ENCODE measurements at places on chromosomes 4 and X.

GRCh38 chr4:105748222-105748621 is 39.6 kb downstream of the GSTCD start:
- no peak for DNase-seq

DNA sequence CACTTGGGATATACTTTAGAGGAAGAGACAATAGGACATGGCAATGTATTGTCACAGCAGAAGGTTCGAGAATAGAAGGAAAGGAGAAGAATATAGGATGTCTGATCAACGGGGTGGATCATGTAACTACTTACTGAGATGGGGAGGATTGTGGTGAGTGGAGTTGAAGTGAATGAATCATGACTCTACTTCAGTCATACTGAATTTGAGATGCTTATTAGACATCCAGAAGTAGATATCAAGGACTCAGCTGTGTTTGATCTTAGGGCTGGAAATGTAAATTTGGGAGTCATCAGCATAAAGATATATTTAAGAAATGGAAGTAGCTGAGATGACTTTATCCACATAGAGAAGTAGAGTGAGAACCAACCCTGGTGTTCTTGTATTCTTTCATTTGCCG is 29.1 kb upstream of the DHX15 start:
- DNase-seq, result no peak

DNA sequence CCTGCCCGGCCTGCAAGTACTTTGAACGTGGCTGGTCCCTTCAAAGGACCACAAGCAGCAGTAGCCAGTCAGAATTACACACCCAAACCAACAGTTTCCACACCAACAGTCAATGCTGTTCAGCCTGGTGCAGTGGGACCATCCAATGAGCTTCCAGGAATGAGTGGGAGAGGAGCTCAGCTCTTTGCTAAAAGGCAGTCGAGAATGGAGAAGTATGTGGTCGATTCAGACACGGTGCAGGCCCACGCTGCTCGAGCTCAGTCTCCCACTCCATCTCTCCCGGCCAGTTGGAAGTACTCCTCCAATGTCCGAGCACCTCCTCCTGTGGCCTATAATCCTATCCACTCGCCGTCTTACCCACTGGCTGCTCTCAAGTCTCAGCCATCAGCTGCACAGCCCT is 104.4 kb upstream of the MYOZ2 start:
- no peak for DNase-seq

- no peak for DNase-seq
Observed at GRCh38 chrX:24025741-24026403, 1.1 kb downstream of the KLHL15 start.

GRCh38 chrX:126339928-126340327 is 173.8 kb upstream of the DCAF12L2 start:
- no peak for DNase-seq

GRCh38 chr4:171308661-171309060 is 504.5 kb upstream of the GALNTL6 start:
- DNase-seq, result no peak

DNA sequence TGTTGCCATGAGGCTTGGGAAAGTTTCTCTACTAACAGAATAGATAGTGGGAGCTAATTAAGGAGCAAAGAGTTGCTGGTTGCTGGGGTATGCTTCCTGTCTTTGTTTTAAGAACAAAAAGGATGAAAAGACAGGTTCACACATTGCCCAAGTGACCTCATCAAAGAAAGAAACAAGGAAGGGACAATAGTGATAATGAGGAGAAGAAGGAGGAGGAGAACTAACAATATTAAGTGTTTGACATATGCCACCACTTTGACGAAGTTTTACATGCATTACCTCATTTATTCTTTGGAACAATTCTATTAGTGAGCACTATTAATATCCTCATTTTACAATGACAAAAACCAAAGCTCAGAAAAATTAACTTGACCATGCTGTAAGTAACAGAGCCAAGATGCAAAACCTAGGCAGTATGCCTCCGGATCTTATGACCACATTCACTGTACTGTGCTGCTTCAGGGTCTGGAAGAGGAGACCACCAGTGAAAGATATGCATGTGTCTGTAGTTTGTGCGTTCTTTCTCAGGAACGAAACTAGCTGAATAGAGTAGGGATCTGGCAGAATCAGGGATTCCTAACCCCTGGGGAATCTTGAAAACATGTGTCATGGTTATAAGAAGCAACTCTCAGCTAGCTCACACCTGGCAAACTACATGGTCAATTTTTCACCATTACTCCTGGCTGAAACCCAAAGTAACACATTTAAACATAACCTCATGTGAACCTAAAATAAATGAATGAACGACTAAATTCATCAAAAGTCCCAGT is 83.8 kb downstream of the MOSPD2 start:
- no peak for DNase-seq

GRCh38 chr4:35325908-35326453 is 918.3 kb downstream of the ARAP2 start:
- no peak for DNase-seq

GRCh38 chrX:110252711-110253110 is 65.2 kb downstream of the AMMECR1 start:
- no peak for DNase-seq

- DNase-seq, result no peak
Observed at GRCh38 chr4:3799496-3799895, 33.3 kb downstream of the ADRA2C start.

- no peak for DNase-seq
Observed at GRCh38 chrX:87901060-87901459, 383.5 kb downstream of the KLHL4 start.

DNA sequence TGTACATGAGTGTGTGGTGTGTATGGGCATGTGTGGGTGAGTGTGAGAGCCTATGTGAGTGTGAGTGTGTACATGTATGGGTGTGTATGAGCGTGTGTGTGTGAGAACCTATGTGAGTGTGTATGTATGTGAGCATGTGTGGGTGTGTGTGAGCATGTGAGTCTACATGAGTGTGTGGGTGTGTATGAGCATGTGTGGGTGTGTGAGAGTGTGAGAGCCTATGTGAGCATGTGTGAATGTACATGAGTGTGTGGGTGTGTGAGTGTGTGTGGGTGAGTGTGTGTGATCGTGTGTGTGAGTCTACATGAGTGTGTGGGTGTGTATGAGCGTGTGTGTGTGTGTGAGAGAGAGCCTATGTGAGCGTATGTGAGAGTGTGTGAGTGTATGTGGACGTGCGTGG is 205.4 kb upstream of the PSAPL1 start:
- no peak for DNase-seq

- DNase-seq, result no peak
Observed at GRCh38 chr4:93063325-93063724, 759.6 kb downstream of the GRID2 start.

- DNase-seq, result no peak
Observed at GRCh38 chr4:74628852-74629620, 165.3 kb downstream of the BTC start.

DNA sequence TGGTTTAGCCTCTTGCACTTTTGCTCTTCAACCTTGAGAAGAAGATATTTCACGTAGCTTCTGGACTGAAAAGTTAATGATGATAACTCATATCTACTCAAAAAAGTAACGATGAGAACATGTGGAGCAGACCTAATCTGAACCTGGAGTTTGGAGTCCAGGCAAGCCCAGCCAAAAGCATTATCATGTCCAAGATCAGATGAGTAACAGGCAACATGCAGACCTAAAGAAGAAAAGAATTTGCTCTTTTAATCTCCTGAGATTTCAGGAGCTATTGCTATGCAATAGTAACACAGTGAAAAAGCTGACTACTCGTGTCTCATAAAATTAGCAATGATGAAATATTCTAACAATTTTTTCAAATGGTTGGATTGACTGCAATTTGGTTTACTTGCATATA is 21.8 kb upstream of the PPA2 start:
- DNase-seq, result no peak

- DNase-seq, result no peak
Observed at GRCh38 chr4:184621518-184621917, 27.7 kb downstream of the CASP3 start.

DNA sequence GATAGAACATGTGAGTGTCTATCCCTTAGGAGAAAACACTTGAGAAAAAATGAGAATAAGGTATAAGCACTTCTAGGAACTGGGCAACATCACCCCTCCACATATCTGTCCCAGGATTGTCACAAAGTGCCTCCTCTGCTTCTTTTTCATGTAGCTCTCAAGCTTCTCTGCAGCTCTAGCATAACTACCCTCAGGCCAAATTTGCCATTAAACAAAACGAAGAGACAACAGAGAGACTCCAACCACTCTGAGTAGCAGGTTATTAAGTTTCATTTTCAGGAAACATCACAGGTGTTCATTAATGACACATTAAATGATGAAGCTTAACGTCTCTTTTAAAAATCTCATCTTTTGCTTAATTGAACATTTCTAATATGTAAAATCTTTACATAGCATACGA is 580.0 kb downstream of the GALNTL6 start:
- no peak for DNase-seq

- DNase-seq, result no peak
Observed at GRCh38 chrX:67720344-67720743, 176.5 kb downstream of the AR start.

DNA sequence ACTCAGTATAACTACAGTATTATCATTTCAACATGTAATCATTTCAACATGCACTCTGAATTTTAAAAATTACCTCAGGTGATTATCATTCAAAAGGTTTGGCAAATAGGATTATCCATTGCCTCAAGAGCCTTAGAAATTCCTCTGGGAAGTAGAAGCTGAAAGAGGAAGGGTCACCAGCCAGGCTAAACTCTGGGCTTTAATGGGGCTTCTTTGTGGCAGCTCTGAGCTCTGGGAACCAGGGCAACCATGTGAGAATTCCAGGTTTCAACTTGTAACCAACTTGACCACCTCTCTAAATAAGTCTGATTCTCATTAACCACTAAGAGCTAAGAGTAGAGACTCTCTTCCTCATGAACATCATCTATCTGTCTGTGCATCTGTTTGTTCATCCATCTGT is 117.2 kb upstream of the MED14 start:
- no peak for DNase-seq

DNA sequence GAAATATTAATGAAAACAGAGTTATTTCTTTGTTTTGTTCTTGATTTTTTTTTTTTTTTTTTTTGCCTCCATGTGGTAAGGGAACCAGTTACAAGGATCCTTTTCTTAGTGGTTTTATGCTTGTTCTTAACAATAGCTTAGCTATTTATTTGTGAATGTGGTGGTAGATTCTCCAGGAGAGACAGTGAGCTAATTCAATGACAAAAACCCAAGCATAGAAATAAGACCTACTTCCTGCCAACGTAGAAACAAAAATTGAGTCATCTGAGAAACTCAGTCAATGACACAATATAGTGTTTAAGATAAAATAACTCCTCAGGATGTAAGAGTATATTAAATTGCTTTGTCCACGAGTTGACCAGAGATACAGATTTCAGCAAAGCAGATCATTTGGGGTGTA is 863.8 kb upstream of the PABPC4L start:
- DNase-seq, result no peak

DNA sequence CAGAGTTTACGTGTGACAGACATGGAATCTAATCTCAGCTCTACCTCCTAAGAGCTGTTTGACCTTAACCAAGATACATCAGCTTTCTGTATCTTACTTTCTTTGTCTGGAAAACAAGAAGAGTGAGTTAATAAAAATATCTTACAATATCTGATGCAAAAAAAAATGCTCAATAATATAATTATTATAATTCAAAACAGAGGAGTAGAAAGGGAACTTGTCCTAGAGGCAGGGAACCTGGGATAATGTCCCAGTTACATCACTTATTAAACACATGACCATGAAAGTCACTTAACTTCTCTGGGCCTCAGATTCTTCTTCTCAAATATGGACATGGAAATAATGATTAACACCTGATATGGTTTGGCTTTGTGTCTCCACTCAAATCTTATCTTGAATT is 256.1 kb downstream of the KLHL13 start:
- no peak for DNase-seq

DNA sequence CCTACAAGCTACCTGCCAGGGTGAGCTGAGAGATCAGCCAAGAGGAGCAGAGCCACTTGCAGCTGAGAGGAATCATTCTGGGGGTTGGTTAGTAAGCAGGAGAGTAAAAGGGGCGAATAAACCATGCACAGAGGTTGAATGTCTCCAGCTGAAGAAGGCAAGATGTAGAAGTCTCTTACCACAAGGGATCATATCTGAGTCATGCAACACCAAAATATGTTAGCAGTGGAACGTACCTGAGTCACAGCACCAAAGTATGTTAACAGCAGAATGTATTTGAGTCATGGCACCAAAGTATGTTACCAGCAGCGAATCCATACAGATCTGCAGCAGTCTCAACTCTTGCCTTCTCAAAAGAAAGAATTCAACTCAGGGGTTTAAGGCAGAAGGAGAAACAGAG is 29.9 kb downstream of the C4orf51 start:
- no peak for DNase-seq

- DNase-seq, result no peak
Observed at GRCh38 chrX:85977218-85977617, 70.1 kb downstream of the CHM start.

GRCh38 chrX:6120329-6120728 is 108.3 kb downstream of the NLGN4X start:
- DNase-seq, result no peak

DNA sequence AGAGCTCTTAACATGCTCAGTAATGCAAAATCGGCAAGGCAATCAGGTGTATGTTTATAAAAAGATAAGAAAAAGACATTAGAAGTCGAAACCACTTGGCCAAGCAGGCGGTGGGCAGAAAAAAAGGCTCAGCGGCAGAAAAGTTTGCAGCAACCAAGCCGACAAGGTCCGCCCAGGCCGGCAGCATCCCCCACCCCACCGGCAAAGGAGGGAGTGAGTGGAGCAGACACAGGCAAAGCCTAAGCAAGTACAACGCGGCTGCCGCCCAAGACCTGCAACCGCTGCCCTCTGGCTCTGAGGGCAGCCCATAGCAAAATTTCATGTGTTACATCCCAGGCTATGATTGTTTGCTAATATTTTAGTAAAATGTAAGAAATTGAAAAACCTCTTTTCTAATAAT is 125.4 kb upstream of the ZCCHC13 start:
- DNase-seq, result no peak

DNA sequence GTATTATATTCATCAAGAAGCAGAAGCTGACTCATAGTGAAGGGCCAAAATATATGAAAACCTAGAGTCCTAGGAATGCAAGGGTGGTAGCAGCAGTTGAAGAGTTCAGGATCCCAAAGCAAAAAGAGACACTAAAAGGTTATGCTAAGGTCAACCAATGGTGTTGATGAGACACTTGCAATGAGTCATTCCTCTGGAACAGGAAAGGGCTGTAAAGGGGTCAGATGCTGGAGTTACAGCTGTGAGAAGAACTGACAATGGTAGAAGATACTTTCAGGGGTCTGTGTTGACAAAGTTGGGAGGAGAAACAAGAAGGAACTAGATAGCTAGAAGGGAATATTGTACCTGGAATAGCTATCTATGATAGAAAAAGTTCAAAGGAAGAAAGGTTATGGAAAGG is 47.5 kb downstream of the ZGRF1 start:
- DNase-seq, result no peak

DNA sequence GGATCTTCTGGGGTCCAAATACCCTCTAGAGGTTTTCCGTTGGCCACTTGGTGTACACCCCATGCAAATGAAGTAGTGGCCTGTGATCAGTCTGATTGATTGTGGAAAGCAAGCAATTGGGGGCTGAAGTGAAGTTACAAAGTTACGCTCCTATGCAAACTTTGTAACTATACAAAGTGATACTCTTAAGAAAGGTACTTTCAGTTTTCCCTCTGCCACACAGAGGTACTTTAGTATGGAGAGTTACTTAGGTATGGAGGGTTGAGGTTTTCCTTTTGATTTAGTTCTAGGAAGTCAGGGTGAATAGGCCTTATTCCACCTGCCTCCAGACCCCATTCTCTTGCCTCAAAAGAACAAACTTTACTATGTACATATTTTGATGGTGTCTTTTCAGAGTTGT is 28.7 kb downstream of the STAG2 start:
- DNase-seq, result no peak
